ENCODE measurements at places on chromosomes 3 and 15.

DNA sequence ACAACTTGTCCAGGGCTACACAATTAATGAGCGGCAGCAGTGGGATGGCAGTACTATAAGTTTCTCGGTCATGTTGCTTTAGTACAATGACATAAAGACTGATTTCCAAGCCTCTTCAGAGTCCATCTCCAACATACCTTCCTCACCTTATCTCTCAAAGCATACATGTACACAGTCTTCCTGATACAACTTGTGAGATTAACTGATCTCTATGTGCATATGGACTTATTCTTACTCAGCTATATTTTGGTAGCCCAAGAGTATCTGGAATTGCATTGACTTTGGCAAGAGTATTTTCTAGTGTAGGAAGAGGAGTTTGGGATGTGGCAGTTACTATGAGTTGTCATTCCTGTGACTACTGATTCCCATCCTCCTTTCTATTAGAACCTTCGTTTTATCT lies 575.0 kb downstream of the EDEM1 start:
- no peak for DNase-seq

DNA sequence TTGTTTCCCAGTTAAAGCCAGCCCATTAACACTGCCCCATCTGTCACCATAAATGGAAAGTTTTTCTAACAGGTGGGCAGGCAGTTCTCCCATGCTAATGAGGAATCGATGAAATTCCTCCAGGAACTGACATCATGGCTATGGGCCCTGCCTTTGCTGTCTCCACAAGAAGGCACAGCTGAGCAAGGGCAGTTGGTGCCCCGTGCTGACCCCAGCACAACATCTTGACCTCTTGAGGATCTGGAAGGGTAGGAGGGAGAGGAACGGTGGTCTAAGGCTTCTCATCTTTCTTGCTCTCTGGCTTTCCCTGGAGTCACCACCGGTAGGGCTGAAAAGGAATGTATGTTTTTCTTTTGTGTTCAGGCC lies 46.7 kb downstream of the CHCHD6 start:
- no peak for DNase-seq

DNA sequence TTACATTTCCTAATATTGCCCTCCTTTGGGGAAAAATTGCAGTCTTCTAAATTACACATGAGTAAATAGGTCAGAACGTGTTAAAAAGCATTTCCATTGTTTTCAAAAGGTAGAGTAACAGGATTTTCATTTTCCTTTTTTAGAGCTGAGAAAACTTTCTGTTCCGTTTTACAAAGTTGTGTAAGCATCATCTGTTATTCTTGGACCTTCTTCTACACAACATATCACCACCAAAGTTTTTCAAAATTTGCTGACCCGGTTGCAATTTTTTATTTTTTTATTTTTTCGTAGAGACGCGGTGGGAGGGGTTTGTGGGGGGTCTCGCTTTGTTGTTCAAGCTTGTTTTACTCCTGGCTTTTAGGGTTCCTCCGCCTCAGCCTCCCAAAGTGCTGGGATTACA lies 1.1 kb downstream of the CCDC39 start:
- DNase-seq: no peak

DNA sequence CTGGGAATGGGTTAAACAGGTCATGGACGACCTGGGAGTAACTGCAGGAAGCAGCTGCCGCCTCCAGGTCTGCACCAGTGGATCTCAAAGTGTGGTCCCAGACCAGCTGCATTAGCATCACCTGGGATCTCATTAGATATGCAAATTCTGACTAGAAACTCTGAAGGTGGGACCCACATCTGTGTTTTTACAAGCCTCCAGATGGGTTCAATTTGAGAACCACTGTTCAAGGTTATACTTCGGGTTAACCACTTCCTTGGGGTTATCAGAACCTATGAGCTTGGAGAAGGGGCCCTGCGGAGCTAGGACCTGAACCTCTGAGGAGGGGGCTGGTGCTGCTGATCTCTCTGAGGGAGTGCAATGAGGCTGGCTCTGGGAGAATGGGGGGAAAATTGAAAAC lies 324.8 kb upstream of the CTDSPL start:
- DNase-seq: no peak

DNA sequence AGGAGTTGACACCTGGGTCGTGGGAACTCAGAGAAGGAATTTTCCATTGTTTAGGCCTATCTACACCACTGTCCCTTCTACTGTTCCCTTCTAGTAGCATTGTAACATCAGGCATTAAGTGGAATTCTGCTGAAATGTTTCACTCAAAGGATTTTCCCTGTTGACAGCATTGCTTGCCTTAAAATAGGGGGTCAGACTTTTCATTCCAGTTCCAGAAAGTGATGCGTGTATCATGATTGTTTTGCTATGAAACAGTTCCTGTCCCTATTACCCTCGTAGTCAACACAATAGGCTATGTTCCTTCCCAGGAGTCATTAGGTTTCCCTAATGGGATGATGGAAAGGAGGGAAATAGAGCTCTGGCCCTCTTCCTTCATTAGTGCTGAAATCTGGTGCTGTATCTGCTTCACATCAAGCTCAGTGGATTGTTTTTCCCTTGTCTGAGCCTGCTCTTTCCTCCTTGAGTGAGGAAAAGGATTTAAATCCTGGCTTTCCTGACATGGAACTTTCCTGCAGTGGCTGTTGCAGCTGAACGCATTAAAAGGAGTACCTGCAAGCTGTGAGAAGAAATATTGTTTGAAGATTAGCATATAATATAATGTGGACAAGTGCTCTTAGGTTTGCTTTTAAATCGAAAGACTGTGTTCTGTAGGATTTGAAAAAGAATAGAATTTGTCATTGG lies 195.9 kb downstream of the KLHL25 start:
- no peak for DNase-seq

DNA sequence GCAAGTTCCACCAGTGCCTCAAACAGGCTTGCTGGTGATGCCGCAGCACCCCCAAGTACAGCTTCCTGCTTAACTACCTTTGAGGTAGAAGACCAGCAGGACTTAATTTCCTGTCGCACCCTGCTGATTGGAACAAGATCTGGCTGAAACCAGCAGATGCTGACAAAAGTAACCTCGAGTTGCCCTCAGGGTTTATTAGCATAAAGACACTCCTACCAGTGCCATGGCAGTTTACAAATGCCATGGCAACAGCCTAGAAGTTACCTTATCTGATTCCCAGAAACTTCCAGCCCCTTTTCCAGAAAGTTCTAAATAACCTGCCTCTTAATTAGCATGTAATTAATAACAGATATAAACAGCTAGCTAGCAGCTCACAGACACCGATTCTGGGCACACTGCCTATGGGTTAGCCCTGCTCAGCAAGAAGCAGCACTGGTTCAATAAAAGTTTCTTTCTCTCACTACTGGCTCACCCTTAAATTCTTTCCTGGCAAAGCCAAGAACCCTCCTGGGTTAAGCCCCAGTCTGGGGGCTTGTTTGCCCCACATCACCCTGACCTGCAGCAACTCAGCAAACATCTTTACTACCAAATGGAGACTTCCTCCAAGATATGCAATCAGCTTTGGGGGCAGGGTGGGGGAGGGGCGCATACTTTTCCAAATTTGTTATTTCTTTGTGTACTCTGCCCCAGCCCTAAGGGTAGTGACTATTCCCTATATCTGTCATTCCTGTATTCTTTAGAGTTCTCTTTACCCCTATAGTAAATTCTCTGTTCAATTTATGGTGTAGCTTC lies 54.2 kb downstream of the MAP4 start:
- peak; percentile 14 for DNase-seq

DNA sequence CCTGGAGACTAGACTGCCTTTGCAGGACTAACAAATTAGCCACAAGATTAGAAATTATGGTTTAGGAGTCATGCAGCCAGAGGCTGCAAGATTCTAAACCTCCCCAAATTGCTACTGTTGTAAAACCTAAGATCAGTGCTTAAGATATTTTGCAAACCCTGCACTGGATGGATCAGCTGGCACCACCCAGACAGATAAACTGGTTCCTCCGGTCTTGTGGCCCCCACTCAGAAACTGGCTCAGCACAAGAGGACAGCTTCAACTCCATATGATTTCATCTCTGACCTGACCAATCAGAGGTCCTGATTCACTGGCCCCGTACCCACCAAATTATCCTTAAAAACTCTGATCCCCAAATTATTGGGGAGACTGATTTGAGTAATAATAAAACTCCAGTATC lies 19.5 kb upstream of the PXYLP1 start:
- DNase-seq: no peak

GRCh38 chr3:58307639-58308215 lies 1.4 kb downstream of the HTD2 start:
- peak; percentile 37 for DNase-seq

- peak; percentile 37 for DNase-seq
Observed at GRCh38 chr3:101928890-101929289, 79.6 kb downstream of the NFKBIZ start.

DNA sequence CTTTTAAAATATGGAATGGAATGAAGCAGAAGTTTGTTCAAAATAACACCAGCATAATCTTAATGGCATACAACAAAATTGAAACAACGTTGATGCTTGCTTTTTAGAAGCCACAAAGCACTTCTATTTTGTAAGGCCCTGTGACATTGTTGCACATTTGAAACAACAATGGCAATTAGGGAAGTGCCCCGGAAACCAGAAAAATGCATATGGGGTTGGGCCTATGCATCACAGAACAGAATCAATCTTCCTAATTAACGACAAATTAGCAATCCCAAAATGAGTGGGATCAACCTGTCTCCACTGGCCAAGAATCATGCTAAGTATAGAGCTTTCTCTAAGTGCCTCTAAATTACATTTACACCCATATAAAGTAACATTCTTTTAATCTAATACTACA lies 168.9 kb downstream of the MEIS2 start:
- no peak for DNase-seq

DNA sequence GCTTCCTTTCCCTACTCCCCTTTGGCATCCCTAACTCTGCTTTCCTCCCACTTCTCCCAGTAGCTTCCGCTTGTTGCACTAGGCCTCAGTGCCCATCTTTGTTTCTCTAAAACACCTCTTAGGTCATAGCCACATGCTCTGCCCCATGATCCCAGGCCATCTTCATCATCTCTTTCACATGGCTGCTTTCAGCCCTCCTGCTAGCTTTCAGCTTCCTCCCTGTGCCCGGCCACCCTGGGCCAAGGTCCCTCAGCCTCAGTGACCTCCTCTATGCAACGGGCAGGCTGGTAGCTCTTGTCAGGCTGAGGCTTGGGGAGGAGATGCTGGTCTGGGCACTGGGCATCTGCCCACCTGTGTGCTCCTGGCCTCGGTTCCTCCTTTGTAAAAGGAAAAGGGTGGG lies 2.3 kb downstream of the PLEKHO2 start:
- DNase-seq: no peak

DNA sequence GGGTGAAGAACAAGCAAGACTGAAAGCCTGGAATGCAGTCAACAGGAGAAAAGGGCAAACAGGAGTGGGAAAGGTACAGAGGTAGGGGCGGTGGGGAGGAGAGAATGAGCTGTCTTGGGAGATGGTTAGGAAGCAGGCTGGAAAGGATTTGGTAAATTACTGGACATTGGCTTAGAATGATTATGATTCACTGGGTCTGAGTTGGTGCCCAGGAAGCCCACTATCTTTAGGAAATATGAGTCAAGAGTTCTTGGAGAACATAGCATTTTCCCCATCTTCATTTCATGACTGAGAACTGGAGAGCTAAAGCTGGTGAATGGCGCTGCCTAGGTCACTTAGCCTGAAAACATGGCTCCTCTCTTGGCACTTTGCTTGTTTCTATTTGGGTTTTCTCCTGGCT lies 74.7 kb upstream of the C3orf80 start:
- no peak for DNase-seq

- no peak for DNase-seq
Observed at GRCh38 chr3:120350401-120350941, 1.3 kb upstream of the LRRC58 start.

- DNase-seq: no peak
Observed at GRCh38 chr15:99054892-99055291, 47.3 kb upstream of the PGPEP1L start.

GRCh38 chr3:112141293-112141692 lies 8.2 kb upstream of the GCSAM start:
- no peak for DNase-seq

DNA sequence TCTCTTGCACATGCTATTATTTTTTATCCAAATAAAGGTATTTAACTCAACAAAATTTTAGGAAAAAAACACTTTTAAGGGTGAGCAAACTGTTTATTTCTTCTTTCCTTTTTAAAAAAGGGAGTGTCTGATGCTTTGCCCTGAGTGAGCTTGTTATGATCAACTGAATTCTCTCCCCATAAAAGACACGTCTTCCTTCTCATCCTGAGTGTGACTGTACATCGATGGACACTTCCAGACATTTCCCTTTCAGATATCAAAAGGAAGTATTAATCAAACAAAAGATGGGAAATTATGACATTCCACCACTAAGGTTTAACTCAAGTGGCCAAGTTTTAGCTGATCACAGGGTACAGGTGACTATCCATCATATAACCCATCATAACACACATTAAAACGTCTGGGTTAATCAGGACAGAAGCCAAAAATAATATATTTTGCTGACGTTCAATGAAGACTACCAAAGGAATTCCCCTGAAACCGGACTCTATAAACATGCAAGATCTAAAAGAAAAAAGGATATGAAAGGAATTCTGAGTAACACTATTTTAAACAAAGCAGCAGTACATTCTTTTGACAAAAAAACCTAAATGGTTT lies 354.8 kb downstream of the MECOM start:
- no peak for DNase-seq

DNA sequence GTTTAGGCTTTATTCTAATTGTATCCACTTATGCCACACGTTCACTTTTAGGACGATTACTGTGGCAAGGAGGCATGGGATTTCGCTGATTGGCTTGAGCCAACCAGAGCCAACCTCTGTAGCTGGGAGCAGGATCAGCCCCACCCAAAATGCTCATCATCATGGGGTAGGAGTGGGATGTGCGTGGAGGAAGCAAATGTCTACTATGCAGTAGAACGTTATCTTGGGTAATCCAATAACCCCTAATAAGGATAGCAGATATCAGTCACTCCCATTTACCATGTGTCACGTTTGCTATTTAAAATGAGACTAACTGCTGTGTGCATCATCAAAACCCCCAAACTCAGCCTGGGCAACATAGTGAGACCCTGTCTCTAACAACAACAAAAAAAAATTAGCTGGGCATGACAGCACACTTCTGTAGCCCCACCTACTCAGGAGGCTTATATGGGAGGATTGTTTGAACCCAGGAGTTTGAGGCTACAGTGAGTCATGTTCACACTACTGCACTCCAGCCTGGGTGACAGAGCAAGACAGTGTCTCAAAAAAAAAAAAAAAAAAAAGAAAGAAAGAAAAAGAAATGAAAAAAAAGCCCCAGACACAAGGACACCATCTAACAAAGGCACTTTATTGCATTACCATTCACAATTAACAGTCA lies 17.8 kb upstream of the ITGB5 start:
- DNase-seq: no peak

GRCh38 chr15:83947156-83947555 lies 288.4 kb upstream of the GOLGA6L4 start:
- DNase-seq: no peak

DNA sequence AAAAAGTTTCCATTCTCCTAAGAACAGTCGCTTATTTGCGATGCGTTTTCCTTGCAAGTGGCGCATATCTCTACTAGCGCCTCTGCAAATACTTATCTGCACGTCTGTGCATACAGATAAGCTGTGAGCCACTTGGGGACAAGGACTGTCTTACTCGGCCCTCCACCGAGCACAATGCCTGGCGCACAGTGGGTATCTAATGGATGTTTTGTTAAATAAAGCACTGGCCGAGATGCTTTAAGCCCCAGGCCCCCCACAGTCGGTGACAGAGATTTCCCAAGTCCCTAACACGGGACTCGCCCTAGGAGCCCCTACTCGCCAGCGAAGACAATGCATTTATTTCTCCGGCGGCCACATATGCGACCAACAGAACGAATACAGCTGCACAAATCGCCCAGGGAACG lies 503 bp downstream of the HLTF start:
- no peak for DNase-seq

GRCh38 chr15:66508293-66508883 lies 3.3 kb downstream of the ZWILCH start:
- no peak for DNase-seq

Measured in epithelial cell of prostate (primary cell).